ENCODE measurements at places on chromosomes 7 and 10.

DNA sequence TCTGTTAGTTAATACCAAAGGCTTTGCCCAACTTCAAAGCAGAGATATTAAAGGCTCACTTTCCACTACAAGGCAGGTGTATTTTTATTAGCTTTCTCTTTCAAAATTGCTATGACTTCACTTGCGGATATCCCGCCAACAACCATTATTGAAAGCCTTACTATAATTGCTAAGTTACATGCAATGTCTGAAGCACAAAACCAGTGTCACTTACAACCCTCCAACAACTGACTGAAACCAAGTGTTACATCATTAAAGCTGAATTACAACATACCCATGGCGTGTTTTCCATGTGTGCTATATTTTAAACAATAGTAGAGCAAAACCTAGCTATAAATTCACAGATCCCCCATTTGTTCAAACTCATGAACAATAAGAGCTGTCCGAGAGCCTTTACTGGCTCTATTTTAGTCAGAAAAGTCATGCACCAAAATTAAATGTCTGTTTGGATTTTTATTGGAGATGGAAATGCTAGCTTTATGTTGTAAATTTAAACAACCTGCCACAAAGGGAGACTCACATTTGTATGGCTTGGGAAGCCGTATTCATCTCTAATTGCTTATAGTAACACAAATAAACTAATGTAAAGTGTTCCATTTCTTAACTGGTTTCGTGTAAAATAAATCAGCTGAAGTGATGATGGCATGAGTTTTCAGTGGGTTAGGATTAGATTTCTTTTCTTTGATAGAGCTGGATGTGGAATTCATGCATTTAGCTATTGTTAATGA lies 227.1 kb downstream of the AGMO start:
- no peak for DNase-seq

DNA sequence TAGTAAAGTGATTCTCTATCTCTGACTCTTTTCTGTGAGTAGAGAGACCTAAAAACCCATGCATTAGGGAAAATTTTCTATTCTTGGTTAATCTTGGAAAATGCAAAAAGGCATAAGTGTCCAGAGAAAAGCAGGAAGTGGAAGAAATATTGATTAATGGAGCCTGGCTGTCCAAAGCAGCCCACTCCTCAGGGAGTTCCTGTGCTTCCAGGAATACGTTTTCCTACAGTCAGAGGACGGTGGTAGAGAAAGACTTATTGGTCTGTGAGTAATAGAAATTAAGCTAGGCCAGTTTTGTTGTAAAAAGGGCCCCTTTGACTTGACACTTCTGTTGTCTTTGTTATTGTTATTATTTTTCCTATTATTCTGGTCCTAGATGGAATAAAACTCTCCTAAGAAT lies 157.8 kb downstream of the NRP1 start:
- DNase-seq = no peak

DNA sequence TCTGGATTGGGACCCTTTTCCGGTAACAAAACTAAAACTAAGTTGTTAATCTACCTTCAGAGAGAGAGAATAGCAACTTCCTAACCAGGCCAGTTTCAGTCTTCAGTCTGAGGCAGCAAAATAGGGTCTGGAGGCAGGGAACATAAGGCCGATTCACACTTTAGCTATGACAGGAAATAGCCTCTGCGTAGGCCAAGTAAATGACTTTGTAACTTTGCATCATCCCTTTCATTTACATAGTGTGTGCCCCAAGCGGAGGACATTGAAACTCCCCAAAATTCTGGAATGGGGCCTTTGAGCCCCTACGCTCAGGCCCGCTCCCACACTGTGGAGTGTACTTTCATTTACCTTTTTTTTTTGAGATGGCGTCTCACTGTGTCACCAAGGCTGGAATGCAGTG lies 1.7 kb upstream of the UPP1 start:
- DNase-seq = no peak

DNA sequence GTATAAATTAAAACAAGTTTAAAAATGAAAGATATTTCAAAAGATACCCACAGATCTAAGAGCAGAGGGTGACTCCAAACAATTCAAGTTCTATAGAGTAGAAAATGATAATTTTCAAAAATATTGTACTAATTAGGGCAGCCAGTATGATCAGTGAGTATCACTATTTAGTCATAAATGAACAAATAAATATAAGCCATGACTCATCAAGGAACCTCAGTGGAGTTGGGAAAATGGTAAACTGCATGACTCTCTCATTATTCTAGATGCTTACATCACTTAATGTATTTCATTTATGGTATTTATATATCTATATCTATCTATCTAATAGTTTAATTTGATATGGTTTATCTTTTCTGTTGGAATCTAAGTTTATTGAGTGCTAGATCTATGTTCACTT lies 94.3 kb downstream of the THSD7A start:
- no peak for DNase-seq

- DNase-seq = no peak
These were observed 24.4 kb upstream of the CDC14C start for GRCh38 chr7:48899932-48900331.

GRCh38 chr7:105611856-105612775 lies 30.8 kb upstream of the EFCAB10 start:
- no peak for DNase-seq

- no peak for DNase-seq
These were observed 24.7 kb downstream of the EN2 start for GRCh38 chr7:155482511-155483183.

- no peak for DNase-seq
These were observed 2.1 kb downstream of the RET start for GRCh38 chr10:43078986-43079273.

DNA sequence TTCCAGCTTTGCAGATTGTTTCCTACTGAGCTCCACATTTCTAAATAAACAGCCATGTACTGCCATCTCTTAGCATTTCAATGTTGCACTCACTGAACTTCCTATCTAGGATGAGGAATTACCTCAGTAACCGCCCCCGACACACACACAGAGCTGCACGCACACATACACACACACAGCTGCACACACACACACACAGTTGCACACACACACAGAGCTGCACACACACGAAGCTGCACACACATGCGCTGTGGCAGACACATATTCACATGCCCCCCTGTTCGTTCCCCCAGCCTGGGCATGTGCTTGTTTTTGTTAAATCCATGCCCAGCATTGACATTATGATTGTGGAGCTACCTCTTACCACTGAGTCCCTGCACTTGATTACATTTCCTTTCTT lies 39.6 kb upstream of the CNPY1 start:
- DNase-seq = no peak

DNA sequence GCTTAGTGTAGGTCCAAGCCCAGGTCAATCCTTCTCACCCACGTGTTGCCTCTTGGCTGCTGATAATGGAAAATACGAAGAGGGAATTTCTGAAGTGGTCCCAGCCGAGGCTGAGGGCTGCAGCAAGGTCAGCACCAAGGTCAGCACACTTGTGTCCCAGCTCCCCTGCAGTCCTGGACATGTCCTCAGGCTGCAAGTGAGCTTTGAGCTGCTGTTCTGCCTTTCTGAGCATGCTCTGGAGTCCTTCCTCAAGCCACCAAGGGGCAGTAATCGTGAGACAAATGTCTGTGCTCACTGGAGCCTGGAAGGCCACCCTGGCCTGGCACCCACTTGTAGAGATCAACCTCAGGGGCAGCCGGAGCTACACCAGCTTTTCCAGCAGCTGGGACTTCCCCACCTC lies 28.3 kb downstream of the DRGX start:
- no peak for DNase-seq

GRCh38 chr10:9362721-9363120 lies 1308.2 kb downstream of the GATA3 start:
- no peak for DNase-seq

GRCh38 chr10:90887555-90887954 lies 15.8 kb downstream of the RPP30 start:
- DNase-seq = no peak

- no peak for DNase-seq
These were observed 9.4 kb downstream of the ARID5B start for GRCh38 chr10:61910894-61911293.

GRCh38 chr7:16875861-16876260 lies 5.9 kb downstream of the AGR3 start:
- DNase-seq = no peak

DNA sequence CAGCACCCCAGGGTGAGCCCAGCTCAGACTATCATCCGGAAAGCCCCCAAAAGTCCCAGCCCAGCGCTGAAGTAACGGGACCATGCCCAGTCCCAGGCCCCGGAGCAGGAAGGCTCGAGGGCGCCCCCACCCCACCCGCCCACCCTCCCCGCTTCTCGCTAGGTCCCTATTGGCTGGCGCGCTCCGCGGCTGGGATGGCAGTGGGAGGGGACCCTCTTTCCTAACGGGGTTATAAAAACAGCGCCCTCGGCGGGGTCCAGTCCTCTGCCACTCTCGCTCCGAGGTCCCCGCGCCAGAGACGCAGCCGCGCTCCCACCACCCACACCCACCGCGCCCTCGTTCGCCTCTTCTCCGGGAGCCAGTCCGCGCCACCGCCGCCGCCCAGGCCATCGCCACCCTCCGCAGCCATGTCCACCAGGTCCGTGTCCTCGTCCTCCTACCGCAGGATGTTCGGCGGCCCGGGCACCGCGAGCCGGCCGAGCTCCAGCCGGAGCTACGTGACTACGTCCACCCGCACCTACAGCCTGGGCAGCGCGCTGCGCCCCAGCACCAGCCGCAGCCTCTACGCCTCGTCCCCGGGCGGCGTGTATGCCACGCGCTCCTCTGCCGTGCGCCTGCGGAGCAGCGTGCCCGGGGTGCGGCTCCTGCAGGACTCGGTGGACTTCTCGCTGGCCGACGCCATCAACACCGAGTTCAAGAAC lies 1.1 kb downstream of the VIM start:
- peak; percentile 34 for DNase-seq

DNA sequence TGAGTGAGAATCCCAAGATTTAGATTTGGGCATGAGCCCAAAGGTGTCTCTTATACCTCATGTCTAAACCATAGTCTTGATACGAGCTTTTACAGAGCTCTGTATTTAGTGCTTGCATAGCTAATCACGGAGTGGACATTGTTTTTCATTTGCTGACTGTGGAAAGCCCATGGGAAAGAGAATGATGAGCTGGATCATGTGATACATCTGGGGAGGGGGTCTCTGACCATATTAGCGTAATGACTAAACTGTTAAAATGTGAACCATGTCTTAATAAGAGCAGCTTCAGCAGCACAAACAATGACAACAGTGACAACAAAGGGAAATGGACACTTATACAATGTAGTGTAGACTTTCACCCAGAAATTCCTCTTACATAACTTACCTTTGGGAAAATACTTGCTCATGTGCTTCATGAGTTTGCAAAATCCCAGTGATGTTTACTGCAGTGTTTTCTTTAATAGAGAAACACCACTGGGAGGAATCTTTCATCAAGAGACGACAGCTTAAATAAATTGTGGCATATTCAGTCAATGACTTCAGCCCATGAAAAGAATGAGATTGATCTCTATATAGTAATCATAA lies 44.0 kb upstream of the ITGB1 start:
- no peak for DNase-seq

GRCh38 chr7:143130541-143130940 lies 1.3 kb upstream of the PIP start:
- DNase-seq = no peak

DNA sequence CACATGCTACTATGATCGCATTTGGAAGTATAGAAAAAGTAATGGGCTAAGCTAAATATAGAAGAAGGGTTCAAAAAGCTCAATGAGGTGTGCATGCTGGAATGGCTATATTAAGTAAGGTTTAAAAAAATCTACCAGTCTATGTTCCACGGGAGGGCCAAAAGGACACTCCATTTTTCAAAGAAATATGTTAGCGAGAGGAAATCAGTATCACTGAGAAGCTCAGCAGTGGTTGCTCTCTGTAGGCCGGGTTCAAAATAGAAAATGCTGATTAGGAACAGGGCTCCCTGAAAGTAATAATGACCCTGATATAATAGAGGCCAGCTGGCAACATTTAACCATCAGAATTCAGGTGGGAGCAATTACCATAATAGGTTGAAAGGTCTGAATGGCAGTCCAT lies 224.5 kb upstream of the SEMA3E start:
- no peak for DNase-seq

DNA sequence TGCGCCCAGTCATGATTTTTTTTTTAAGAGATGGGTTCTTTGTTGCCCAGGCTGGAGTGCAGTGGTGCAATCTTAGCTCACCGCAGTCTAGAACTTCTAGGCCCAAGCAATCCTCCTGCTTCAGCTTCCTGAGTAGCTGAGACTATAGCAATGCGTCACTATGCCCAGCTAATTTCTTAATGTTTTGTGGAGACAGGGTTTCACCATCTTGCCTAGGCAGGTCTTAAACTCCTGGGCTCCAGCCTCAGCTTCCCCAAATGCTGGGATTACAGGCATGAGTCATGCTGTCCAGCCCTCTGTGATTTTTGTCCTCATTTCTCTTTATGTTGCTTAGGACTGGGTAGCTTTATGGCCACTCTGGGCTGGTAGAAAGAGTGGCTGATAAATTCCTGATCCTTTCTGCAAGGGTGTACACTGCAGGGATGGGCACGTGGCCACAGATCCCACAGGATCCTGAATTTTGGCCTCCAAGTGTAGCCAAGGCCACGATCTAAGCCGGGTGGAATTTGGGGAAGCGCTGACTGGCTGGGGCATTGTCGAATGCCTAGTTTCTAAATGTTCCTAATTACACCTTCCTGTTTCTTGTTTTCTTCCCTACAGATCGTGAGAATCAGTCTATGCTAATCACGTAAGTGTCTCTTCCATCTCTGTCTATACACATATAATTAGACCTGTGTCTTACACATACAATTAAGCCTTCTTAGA lies 24.1 kb upstream of the MYH16 start:
- DNase-seq = no peak

DNA sequence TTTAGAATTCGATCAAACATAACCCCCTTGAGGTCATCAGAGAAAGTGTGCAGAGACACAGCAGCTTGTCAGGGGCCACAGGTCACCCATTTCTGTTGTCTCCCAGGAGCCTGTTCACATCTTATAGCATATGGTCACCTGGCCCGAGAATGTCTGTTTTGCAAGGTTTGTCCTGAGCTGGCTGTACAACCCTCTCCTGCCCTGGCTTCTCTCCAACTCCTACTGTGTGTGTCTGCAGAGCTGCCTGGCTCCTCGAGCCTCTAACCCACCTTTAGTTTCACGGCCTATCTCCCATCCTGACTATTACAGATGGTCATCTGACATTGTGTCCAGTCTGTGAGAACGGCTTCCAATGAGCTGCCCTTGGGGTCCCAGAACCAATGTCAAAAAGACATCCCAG lies 683.4 kb downstream of the SDK1 start:
- DNase-seq = no peak

DNA sequence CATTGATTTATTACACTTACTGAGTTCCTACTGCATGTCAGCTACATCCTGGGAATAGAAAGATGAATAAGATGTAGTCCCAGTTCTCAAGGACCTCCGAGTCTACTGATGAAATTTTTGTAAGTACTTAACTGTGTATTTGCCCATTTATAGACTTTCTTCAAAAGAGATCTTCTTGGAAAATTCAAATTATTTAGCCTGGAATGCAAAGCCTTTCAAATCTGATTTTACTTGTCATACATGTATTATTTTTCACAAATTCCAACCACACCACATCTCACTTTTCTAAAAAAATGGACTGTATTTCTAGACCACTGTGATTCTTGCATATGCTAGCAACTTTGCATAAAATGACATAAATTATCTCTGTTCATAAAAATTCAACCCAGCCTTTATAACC lies 581.3 kb downstream of the ATRNL1 start:
- no peak for DNase-seq
